ENCODE measurements at places on chromosomes 2 and 18. TPM values are rescaled to one million over a fixed set of nuclear protein-coding genes. Genes with fewer than 3 reads are reported as not detected.

DNA sequence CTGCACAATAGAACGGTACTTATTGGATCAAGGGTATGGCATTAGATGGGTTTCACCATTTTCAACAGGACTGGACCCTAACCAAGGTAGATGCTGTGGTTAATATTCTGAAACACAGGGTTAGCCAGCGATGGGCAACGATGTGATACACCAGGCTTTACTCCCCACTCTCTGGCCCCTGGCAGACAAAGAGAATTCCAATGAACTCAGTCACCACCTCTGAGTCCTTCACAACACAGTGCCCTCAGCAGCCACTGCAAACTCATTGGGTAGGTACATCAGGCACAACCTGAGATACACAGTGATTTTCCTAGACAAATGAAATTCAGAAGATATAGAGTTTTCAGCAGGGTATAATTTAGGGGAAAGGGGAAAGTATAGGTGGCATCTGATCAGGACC is 634.5 kb downstream of the ZEB2 start:
- DNase-seq, result no peak

GRCh38 chr2:12484536-12485115 is 232.1 kb upstream of the TRIB2 start:
- no peak for DNase-seq

- no peak for DNase-seq
Measured at GRCh38 chr2:47237375-47238334, 82.5 kb upstream of the STPG4 start.

Gene ALKAL2
- 26.7 TPM for total RNA-seq

Gene SLC9A4
- total RNA-seq, result not detected
